ENCODE measurements at places on chromosomes 3 and 15. TPM values are rescaled to one million over a fixed set of nuclear protein-coding genes. Genes with fewer than 3 reads are reported as not detected.

DNA sequence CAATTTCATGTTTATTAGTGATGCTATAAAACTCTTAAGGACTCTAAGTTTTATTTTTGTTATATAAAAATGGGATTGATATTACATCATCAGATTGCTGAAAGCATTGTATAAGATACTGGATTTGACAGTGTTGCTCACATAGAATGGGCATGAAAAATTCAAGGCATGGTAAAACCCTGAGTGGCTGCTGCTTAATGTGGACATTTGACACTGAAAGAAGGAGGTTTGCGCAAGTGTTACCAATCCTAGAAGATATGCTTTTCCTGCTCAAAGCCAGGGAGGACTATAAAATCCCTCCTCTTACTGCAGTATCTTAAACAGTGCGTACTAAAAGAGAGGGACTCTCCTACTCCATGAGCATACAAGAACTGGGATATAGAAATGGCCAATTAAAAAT lies 65.8 kb upstream of the PTX3 start:
- DNase-seq, result no peak

DNA sequence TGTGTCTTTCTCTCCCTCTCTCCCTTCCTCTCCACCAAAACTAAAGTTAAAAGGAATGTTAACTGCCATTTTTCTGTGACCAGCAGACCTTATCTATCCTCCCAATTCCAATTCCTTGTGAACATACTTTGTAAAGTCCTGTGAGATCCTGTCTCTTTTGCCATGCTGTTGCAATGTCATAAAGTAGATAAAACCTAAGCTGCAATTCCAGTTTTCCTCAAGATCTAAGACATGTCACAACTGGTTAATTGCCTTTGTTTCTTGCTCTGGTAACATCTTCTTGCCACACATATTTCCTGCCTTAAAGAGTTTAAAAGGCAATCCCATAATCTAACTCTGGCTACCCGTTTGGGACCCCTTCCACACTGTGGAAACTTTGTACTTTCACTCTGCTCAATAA lies 188.7 kb downstream of the PYDC2 start:
- peak; percentile 73 for DNase-seq

DNA sequence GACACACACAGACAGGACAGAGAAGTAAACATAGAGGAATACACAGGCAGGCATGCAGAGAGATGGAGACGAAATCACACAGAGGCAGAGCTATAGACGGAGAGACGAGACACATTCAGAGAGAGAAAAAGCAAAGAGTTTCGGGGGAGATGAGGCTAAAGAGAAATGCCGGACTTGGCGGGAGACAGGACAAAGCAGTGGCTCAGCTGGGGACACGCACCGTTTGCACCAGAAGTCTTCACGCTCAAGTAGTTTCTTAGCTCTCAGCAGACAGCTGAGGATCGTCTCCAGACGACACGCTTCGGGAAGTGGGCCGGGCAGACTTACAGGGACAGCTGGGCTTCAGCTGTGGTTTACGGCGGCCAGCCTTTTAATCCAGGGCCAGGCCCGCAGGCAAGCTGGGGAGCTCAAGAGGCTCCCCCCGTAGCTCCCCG lies 56.2 kb upstream of the DLG1 start:
- no peak for DNase-seq

DNA sequence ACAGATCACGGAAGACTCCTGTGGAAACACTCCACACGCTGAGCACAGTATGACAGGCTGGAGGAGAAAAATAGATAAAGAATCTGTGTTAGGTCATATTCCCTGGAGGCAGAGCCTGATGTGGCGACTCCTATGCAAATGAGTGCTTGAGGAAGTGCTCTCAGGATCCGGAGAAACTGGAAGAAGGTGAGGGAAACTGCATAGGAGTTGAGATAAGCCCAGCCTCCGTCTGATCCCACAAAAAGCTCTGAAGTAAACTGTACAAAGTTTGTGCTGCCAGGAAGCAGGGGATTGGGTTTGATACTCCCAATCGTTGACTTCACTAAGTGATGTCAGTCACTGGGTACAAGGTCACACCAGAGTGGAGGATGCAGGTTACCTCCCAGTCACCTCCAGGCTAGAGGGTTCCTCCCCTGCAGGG lies 33.4 kb downstream of the OSBPL10 start:
- DNase-seq, result peak; percentile 83

DNA sequence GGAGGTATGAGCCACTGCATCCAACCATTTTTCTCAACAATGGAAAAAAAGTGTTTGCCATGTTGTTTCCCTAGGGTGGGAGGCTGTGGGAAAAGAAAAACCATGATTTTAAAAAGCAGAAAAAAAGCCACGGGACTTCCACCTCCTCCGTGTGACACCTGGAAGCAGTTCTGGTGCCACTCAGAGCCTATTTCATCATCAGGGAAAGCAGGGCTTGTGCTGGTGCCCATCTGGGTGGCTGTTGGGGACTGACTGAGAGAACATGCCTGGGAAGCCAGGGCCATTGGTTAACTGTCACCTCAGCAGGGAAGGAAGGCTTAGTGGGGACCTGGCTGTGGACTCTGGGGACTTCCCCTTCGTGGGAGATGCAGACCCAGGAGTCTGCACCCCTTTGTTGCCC lies 7.3 kb downstream of the RNU5B-1 start:
- DNase-seq, result no peak

DNA sequence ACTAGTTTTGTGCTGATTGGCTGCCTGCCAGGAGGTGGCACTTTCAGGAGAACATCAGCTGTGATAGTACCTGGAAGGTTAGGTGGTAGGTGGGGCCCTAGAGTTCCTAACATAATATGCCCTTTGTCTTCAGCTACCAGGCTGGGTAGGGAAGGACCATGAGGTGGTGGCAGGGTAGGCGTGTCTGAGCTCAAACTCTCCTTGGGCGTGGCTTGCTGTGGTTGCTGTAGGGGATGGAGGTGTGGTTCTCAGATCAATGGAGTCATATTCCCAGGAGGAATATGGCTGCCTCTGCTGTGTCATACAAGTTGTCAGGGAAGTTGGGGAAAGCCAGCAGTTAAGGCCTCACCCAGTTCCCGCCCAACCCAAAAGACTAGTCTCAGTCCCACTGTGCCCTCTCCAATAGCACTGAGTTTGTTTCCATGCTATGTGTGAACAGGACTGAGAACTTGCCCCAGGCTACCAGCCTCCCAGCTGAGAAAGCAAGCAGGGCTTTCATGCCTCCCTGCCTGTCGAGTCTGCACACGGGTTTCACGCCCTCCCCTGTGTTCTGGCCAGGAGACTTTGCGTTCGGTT lies 107.7 kb downstream of the CHCHD4 start:
- DNase-seq, result peak; percentile 89

Gene ZNF80
- not detected for total RNA-seq

Gene SLC28A1
- total RNA-seq, result not detected

Gene RGMA
- total RNA-seq, result 1.4 TPM
